ENCODE measurements at places on chromosomes 16 and 17.

DNA sequence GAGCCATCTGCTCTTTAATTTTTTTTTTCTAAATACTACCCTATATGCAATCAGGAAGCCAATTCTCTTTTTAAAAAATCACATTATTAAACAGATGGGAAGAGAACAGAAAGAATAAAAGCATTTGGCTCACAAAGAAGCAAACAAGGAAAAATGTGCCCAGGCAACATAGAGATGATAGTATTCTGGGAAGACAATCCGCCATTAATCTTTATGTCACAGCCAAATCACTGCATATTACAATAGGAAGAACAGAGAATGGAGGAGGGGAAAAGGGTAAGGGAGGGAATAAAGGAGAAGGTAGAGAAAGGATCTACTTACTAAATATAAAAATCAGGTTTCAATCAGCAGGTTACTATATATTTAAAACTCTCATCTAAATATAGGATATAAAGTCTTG is 34.3 kb downstream of the STAT5B start:
- no peak for DNase-seq

DNA sequence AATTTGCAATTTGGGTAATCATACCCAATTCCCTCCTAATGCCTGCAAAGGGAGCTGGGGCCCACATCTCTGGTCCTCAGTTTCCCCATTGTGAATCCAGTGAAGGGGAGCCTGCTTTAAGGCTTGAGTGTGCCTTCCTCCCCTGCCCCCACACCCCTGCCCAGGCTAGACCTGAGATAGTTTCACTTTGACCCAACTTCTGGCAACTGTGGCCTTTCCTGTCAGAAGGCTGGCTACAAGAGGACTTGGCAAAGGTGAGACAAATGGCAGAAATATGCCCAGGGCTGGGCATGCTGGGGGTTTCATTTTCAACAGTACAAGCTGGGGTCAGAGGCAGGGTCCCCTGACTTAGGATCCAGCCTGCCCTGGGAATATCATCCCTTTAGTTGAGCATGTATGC is 10.0 kb downstream of the SOCS1 start:
- DNase-seq: no peak

GRCh38 chr16:67594956-67595355 is 32.6 kb downstream of the CTCF start:
- DNase-seq: peak; percentile 52

- DNase-seq: no peak
Observed at GRCh38 chr17:4108397-4108796, 34.4 kb downstream of the ZZEF1 start.

DNA sequence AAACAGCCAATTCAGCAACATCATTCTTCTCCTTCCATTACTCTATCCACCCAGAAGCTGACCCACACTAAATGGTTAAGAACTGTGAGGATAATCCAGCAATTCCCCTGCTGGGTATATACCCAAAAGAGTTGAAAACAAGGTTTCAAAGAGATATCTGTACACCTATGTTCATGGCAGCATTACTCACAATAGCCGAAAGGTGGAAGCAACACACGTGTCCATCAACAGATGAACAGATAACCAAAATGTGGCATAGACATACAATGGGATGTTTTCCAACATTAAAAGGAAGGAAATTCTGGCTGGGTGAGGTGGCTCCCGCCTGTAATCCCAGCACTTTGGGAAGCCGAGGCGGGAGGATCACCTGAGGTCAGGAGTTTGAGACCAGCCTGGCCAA is 19.9 kb downstream of the MIS12 start:
- no peak for DNase-seq

GRCh38 chr17:2089021-2089422 is 34.1 kb downstream of the HIC1 start:
- DNase-seq: peak; percentile 50

DNA sequence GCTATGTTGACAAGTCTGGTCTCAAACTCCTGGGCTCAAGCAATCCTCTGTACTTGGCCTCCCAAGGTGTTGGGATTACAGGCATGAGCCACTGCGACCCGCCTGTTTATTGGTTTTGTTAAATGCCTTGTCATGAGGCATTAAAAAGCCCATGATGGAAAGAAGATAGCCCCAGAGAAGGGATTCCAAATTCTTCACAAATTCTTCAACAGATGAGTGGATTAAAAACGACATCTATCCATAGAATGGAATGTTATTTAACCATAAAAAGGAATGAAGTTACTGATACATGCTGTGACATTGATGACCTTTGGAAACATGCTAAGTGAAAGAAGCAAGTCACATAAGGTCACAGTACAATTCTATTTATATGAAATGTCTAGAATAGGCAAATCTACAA is 4.7 kb downstream of the SGF29 start:
- no peak for DNase-seq

DNA sequence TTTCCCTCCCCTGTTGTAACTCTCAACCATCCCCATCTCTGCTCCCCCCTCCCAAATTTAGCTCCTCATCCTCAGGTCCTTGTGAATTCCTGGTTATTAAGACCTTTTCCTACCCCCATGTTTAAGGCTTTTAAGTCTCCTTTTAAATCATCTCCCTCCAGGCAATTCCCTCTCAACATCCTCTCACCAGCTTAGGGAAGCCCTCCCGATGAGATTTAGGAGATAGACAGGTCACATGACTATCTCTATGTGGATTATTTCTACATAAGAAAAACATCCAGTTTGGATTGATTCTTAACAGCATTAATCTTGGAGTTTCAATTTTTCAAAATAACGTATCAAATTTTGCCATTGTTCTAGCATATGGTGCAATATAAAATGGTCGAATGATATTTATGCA is 12.5 kb upstream of the WSB1 start:
- DNase-seq: no peak

GRCh38 chr17:81157848-81158687 is 7.2 kb upstream of the PVALEF start:
- no peak for DNase-seq

GRCh38 chr16:82045465-82045864 is 10.4 kb downstream of the HSD17B2 start:
- no peak for DNase-seq

- no peak for DNase-seq
Observed at GRCh38 chr17:78962345-78962983, 17.3 kb downstream of the LGALS3BP start.

GRCh38 chr17:283911-284675 is 68.5 kb downstream of the RPH3AL start:
- no peak for DNase-seq

DNA sequence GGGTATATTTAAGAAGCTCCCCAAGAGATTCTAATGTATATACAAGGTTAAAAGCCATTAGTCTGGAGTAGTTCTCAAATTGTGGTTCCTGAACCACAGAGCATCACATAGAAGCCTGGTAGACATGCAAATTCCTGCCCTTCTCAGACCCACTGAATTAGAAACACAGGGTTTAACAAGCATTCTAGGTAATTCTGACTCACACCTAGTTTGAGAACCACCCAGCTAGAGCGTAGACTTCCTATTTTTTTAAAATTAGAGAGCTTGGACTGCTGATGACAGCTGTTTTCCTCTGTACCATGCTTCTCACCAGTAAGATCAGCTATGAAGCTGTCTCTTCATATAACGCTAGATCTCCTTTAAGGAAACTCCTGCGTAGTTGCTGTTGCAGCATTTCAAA is 50.6 kb downstream of the HS3ST3B1 start:
- DNase-seq: no peak

DNA sequence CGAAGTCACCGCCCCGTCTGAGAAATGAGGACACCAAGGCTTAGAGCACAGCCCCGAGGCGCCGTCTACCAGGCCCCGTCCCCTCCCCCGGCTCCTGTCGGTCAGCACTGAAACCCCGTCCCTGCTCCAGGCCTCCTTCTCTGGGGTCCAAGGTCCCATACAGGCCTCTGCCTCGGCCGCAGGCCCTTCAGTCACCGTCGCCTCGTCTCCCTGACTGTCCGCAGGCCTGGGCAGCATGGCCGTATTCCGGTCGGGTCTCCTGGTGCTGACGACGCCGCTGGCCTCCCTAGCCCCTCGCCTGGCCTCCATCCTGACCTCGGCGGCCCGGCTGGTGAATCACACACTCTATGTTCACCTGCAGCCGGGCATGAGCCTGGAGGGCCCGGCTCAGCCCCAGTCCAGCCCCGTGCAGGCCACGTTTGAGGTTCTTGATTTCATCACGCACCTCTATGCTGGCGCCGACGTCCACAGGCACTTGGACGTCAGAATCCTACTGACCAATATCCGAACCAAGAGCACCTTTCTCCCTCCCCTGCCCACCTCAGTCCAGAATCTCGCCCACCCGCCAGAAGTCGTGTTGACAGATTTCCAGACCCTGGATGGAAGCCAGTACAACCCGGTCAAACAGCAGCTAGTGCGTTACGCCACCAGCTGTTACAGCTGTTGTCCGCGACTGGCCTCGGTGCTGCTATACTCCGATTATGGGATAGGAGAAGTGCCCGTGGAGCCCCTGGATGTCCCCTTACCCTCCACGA is 617 bp downstream of the COASY start:
- no peak for DNase-seq

DNA sequence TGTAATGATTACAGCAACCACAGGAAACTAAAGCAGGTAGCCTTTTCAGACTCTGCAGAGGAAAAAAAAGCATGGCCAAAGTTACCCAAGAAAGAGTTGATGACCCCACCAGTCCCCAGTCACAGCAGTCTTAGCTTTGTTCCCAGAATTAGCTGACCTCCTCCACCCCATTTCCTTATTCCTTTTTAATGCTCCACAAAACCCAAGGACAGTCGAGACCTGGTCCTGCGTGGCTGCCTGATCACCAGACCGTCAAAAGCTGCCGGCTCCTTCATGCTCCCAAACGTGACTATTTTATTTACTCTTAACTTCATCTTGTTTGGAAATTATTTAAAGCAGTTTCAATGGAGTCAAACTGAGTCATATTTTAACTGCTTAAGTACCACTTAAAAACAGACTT is 28.7 kb upstream of the MED9 start:
- DNase-seq: no peak

GRCh38 chr17:78995761-78996451 is 13.7 kb downstream of the CANT1 start:
- no peak for DNase-seq

Measured in brain microvascular endothelial cell (primary cell).